Right lung (tissue), 10 donors: ENCODE measurements at places on chromosomes 1 and 21. TPM values are rescaled to one million over a fixed set of nuclear protein-coding genes. Genes with fewer than 3 reads are reported as not detected.
A peak's percentile ranks its signal among the peaks of the same experiment; 100 is the strongest.

IARS2 gene
- polyA plus RNA-seq: 76.4 TPM

SPRR1A gene
- polyA plus RNA-seq: not detected

GRCh38 chr21:30615199-30615598 lies 1.0 kb upstream of the KRTAP20-1 start:
- DNase-seq: no peak

- peak; percentile 50 for DNase-seq
Measured at GRCh38 chr1:64540265-64540791, 70.4 kb downstream of the CACHD1 start.

DNA sequence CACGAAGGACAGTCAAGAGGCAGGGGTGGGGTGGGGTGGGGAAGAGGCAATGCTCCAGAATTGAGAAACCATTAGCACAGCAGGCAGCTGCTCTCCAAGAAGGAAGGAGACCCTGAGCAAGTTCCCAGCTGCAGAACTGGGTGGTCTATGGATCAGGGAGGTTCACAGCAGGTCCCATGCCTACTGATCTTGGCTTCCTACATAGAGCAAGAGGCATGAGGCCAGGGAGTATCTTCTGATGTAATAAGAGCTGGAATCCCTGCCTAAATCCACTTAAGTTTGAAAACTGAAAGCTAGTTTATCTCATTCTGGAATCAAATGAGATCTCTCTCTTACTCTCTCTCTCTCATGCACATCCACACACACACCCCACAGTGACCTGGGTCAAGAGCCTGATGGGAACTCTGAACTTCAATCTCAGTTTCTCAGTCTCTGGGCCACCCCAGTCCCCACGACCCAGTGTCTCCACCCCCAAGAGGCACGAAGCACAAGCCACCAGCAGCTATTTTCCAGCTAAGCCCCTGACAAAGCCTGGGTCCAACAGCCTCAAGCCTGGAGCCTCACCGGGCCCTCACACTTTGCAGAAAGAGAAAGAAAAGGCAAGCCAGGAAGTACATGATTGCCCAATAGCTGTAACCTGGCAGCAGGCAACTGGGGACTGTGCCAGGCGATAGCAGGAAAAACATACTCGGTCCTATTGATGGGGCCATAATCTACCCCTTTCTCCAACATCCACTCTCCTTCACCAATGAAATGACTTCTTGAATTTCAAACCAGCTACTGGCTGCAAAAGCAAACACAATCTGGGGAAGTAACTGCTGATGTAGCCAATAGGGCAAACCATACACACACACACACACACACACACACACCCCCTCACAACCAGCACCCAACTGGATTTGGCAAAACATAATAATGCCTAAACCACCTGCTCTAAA lies 2.2 kb downstream of the NUAK2 start:
- peak; percentile 76 for DNase-seq

DNA sequence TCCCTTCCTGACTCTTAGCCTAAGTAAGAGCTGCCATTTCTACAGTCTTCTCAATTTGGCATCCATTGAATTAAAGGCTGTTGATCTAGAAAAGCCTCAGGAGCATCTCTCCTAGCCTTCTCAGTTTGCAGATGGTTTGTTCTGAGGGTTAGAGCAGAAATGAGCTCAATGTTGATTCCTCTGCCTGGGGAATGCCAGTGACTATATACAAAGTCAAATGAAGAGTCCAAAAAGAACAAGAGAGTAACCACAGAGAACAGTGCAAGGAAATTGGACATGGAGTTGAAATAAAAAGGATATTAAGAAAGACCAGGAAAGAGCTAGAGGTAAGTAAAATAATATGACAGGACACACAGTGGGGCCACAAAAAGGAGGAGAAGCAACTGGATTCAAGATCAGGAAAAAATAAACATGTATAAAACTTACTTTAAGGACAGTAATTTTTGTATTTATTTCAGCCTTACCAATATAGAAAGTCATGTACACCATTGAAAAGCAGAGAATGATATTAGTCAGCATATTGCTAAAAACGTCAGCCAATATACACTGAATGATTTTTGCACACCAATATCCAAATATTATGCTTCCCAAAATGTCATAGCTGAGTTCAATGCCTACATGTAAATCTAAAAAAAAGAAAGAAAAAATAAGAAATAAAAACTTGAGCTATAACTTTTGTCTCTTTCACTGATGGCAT lies 21.3 kb downstream of the SLC9C2 start:
- DNase-seq: no peak

DNA sequence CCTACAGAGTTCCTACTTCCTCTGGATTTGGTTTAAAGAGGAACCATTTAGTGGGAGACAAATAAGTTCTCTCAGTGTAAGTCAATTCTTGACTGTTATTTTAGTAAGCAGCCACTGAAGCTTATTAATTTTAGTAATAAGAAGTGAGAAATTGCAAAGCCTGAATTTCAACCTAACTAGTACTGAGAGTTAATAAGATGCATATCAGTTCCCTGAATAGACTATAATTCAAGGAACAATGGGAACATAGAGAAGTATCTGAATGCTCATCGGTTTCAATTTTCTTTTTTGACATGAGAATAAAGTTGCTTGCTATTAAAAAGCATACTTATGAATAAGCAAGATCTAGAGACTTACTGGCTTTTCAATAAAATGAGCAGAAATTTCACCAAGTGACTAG lies 8.0 kb upstream of the PPT1 start:
- no peak for DNase-seq

DNA sequence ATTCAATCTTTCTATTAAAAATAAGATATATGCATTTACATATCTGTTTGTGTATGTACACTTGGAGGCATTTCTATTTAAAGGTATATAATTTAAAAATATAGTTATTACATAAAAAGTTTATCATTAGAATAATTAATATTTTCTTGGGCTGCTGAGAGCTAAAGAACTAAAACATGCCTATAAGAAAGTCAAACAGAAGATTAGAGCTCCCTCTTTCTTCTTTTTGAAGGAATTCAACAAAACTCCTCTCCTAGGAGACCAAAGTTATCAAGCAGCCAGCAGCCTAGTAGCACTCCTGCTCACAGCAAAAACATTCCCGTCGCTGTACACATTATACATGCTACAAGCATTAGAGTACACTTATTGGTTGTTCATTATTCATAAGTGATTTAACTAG lies 216.4 kb downstream of the VAV3 start:
- peak; percentile 29 for DNase-seq

DNA sequence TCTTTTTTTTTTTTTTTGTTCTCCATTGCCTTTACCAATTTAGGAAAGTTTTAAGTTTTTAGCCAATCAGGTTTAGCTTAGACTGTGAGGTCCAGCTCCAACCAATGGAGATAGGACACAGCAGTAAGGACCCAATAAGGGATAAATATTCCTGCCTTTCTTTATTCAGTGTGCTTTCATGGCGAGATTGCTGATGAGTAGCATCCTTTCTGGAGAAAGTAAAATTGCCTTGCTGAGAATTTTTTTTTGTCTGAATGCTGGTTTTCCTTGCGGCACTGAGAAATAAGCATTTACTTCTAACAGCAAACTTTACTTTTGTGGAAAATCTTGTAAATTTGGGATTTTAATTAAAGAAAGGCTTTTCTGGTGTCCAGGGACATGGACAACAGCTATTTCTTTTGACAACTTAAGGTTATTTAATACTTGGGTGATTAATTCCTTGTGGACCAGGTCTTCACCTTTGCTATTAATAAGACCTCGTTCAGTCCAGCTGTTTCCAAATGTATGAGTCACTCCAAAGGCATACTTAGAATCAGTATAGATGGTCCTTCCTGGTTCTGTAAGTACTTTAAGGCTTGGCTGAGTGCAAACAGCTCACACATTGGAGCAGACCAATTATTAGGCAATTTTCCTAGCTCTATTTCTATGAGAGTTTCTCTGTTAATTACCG lies 54.1 kb downstream of the SERINC2 start:
- DNase-seq: no peak

DNA sequence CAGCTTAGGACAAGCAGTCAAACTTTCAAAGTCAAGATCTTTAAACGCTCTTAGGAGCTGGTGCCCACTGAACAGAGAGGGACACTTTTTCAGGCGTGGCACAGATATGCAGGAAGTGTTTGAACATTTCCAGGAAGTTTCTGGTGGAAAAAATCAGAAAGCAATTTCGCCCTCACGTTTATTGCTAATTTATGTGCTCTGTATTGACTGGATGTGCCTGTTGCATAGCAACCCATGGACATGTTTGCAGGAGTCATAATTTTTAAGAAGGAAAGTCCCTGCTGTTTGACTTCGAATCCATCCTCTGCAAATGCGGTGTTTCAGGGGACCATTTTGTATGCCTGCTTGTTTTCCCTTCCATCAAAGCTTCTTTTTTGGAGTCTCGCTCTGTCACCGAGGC lies 239.9 kb upstream of the IRF2BP2 start:
- no peak for DNase-seq
